Ascending aorta (tissue), 2 donors: ENCODE measurements at places on chromosomes 16 and 17.

- peaks cover 21% of the 10 kb centered on the region for H3K4me1 ChIP-seq
- no peaks in the 10 kb centered on the region for H3K27me3 ChIP-seq
- H3K36me3 ChIP-seq, result no peaks in the 10 kb centered on the region
- no peak for DNase-seq
- peak overlapping the region; percentile 57 for H3K27ac ChIP-seq
Observed at GRCh38 chr17:45301674-45302073, 15.1 kb downstream of the MAP3K14 start.

- H3K4me3 ChIP-seq, result no peak overlapping the region
- no peaks in the 10 kb centered on the region for H3K27me3 ChIP-seq
- no peak overlapping the region for H3K27ac ChIP-seq
- H3K4me1 ChIP-seq, result no peaks in the 10 kb centered on the region
- no peaks in the 10 kb centered on the region for H3K36me3 ChIP-seq
- no peak for DNase-seq
Observed at GRCh38 chr16:77469634-77470033, 34.8 kb upstream of the ADAMTS18 start.

- no peaks in the 10 kb centered on the region for H3K36me3 ChIP-seq
- DNase-seq, result no peak
- H3K4me1 ChIP-seq, result no peaks in the 10 kb centered on the region
- no peaks in the 10 kb centered on the region for H3K27me3 ChIP-seq
- H3K4me3 ChIP-seq, result no peak overlapping the region
Observed at GRCh38 chr16:54208237-54208636, 78.3 kb downstream of the IRX3 start.

- no peaks in the 10 kb centered on the region for H3K4me1 ChIP-seq
- DNase-seq, result no peak
- no peak overlapping the region for H3K27ac ChIP-seq
- no peaks in the 10 kb centered on the region for H3K36me3 ChIP-seq
- no peaks in the 10 kb centered on the region for H3K27me3 ChIP-seq
Observed at GRCh38 chr16:77409311-77409710, 25.5 kb downstream of the ADAMTS18 start.

- no peaks in the 10 kb centered on the region for H3K4me1 ChIP-seq
- no peaks in the 10 kb centered on the region for H3K27me3 ChIP-seq
- H3K27ac ChIP-seq, result no peak overlapping the region
- no peak for DNase-seq
- H3K4me3 ChIP-seq, result no peak overlapping the region
Observed at GRCh38 chr17:68161644-68162428, 86.0 kb upstream of the AMZ2 start.

DNA sequence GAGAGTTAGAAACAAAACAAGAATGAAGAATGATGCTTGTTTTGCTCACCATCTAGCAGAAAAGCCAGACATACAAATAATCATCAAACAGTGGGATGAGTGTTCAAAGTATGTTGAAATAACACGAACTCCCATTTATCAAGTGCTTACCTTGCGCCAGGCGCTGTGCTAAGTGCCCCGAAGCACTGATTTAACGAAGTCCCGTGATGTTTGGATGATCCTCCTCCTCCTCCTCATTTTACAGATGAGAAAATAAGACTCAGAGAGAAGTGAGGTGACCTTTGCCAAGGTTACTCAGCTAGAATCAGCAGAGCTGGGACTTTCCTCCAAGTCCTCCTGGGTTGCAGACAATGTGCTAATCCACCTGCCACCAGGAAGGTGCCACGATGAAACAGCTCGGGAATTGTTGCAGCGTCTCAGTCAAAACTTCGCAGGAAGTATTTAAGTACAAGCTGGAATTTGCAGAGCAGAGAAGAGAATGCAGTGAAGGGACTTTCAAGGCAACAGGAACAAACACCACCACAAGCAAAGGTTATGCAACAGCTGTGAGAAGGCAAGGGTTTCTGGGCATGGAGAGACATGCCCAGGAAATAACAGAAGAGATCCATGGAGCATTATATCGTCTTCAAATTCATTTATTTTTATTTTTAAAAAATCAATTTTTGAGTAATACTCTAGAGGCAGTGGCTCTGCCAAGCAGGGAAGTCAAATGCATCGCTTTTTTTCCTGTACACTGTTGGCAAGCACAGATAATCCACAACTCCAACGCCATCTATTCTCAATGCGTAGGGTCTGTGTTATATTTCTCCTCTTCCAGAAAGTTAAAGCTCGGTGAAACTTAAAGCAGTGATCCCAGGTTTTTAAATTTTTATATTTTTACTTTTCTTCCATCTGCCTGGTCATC lies 11.1 kb downstream of the PRCD start:
- H3K27ac ChIP-seq, result no peak overlapping the region
- DNase-seq, result no peak
- no peaks in the 10 kb centered on the region for H3K36me3 ChIP-seq
- H3K4me1 ChIP-seq, result no peaks in the 10 kb centered on the region

DNA sequence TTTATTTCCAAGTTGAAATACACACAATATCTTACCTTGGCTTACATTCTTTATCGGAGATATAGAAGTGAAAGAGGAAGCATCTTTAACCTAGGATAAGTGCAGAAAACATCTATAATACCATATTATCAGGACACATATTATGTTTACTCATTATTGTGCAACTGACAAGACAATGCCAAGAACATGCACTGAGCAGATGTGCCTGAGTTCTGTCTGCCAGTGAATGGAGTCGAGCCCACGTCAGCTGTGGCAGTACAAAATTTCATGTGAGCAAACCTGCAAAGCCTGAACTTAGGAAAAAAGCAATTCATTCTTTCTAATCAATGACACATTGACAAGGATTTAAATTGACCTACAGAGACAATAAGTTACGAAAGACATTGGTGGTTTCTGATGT lies 154.4 kb downstream of the AXIN2 start:
- no peak overlapping the region for H3K4me3 ChIP-seq
- no peaks in the 10 kb centered on the region for H3K4me1 ChIP-seq
- H3K27me3 ChIP-seq, result no peaks in the 10 kb centered on the region
- H3K36me3 ChIP-seq, result no peaks in the 10 kb centered on the region
- DNase-seq, result no peak

- H3K27ac ChIP-seq, result no peak overlapping the region
- H3K4me1 ChIP-seq, result peaks cover 8% of the 10 kb centered on the region
- no peak overlapping the region for H3K4me3 ChIP-seq
- H3K36me3 ChIP-seq, result peaks cover 86% of the 10 kb centered on the region
- H3K27me3 ChIP-seq, result no peaks in the 10 kb centered on the region
Observed at GRCh38 chr17:32460054-32460453, 15.7 kb downstream of the PSMD11 start.

DNA sequence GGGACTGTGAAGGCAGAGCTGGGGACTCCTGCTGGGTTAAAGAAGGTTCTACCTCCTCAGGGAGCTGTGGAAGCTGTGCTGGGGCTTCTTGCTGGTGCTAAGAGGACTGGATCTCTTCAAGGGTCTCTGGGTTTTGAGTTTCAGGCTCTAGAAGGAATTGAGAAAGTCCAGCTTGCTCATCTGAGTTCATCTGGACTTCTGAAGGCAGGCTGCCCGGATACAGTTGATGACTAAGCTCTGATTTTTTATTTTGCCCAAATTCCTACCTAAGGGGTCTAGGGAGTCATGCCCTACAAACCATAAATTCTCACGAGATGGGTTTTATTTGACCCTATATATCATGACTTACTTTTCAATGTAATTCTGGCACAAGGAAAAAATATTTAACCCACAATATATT lies 46.8 kb upstream of the TMEM97 start:
- H3K4me3 ChIP-seq, result no peak overlapping the region
- no peaks in the 10 kb centered on the region for H3K27me3 ChIP-seq
- no peak overlapping the region for H3K27ac ChIP-seq
- peak; percentile 18 for DNase-seq
- H3K4me1 ChIP-seq, result no peaks in the 10 kb centered on the region

- peak; percentile 86 for DNase-seq
- H3K4me1 ChIP-seq, result no peaks in the 10 kb centered on the region
- no peak overlapping the region for H3K4me3 ChIP-seq
- H3K27me3 ChIP-seq, result no peaks in the 10 kb centered on the region
- H3K36me3 ChIP-seq, result no peaks in the 10 kb centered on the region
Observed at GRCh38 chr16:57576429-57576870, 34.0 kb downstream of the ADGRG5 start.

DNA sequence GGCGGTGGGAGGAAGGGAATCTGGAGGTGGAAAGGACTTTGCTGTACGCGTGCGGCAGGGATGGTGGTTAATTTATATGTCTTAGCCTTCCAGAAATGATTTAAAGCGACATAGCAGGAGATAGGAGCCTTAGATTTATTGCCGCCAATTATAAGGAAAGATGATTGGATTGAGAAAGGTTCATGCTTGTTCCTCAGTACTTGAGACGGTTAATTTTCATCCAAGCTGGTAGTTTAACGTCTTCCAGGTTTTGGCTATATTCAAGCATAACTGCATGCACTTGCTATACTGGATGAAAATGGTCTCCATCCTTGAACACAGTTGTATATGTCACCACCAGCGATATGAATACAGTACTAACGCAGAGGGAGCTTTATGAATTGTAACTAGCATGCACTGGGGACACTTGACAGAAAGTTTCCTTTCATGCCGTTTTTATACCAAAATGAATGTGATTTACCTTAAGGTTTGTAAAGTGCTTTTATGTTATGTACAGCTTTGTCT lies 610 bp upstream of the PEX12 start:
- H3K27me3 ChIP-seq, result no peaks in the 10 kb centered on the region
- no peaks in the 10 kb centered on the region for H3K36me3 ChIP-seq
- peak overlapping the region; percentile 85 for H3K27ac ChIP-seq
- DNase-seq, result no peak

DNA sequence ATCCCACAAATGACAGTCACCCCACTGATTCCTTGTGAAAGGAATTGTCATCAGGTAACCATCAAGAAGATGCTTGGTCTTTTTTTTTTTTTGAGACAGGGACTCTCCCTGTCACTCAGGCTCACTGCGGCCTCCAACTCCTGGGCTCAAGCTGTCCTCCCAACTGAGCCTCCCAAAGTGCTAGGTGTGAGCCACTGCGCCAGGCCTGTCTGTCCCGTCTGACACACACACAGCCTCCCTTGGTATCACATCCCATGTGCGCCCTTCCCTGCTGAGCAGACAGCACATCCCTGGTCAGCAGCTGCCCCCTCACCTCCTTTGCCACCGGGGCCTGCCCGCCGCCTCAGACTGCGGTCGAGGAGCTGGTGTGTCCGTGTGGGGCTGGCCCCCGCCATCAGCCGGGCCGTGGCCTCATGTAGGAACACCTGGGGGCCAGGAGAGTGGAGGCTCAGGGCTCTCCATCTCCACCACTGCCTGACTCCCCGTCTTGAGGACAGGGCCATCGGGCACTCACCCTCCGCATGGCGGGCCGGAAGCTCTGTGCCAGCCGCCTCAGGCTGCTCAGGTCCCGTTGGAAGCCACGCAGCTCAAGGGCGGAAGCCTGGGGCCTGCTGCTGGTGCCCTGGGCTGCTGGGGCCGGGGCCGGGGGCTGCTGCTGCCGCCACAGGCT lies 23.6 kb downstream of the SREBF1 start:
- H3K4me3 ChIP-seq, result no peak overlapping the region
- H3K27me3 ChIP-seq, result no peaks in the 10 kb centered on the region

- no peak overlapping the region for H3K4me3 ChIP-seq
- no peaks in the 10 kb centered on the region for H3K27me3 ChIP-seq
- H3K27ac ChIP-seq, result no peak overlapping the region
- DNase-seq, result no peak
Observed at GRCh38 chr16:66409156-66409555, 17.9 kb upstream of the BEAN1 start.

DNA sequence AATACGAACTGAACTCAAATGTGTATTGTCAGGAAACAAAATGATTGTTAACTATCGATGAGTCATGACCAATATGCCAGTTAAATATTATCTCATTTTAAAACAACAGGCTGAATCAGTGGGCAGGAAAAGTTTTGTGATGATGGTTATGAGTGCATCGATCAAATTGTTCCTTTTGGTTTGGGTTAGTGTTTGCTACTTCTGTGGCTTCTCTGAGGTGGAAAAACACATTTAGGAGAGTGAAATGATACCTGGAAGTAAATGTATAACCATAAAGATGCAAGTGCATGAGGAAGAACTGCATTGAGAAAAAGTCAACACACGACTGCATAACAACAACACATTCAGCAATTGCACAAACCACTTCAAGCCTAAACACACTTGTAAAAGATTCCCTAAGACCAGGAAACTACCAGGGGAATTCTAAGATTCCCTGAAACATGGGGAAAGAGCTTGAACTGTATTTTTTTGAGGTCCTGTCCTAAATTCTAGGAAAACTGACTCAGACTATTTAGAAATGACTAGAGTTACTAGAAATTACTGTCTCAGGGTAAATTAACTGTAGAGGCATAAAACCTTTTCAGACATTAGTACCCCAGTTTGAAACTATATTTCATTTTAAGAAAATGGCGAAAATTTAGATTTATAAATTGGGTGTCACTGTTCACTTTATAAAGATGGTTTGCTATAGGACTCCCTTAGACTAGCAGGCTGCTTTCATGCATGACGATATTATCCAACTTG lies 44.8 kb downstream of the CDYL2 start:
- H3K4me3 ChIP-seq, result no peak overlapping the region
- H3K4me1 ChIP-seq, result no peaks in the 10 kb centered on the region
- no peaks in the 10 kb centered on the region for H3K36me3 ChIP-seq
- no peak for DNase-seq

GRCh38 chr17:34456121-34456520 lies 93.1 kb upstream of the CCL1 start:
- H3K27ac ChIP-seq, result no peak overlapping the region
- H3K4me3 ChIP-seq, result no peak overlapping the region
- no peaks in the 10 kb centered on the region for H3K27me3 ChIP-seq

GRCh38 chr16:2913603-2914002 lies 1.9 kb downstream of the FLYWCH1 start:
- H3K27ac ChIP-seq, result no peak overlapping the region
- no peak for DNase-seq
- H3K27me3 ChIP-seq, result no peaks in the 10 kb centered on the region
- H3K4me1 ChIP-seq, result no peaks in the 10 kb centered on the region
- no peak overlapping the region for H3K4me3 ChIP-seq

GRCh38 chr16:63690961-63691360 lies 1430.9 kb downstream of the CDH11 start:
- H3K36me3 ChIP-seq, result no peaks in the 10 kb centered on the region
- H3K4me3 ChIP-seq, result no peak overlapping the region
- no peak for DNase-seq
- H3K4me1 ChIP-seq, result no peaks in the 10 kb centered on the region
- no peaks in the 10 kb centered on the region for H3K27me3 ChIP-seq
- H3K27ac ChIP-seq, result no peak overlapping the region

DNA sequence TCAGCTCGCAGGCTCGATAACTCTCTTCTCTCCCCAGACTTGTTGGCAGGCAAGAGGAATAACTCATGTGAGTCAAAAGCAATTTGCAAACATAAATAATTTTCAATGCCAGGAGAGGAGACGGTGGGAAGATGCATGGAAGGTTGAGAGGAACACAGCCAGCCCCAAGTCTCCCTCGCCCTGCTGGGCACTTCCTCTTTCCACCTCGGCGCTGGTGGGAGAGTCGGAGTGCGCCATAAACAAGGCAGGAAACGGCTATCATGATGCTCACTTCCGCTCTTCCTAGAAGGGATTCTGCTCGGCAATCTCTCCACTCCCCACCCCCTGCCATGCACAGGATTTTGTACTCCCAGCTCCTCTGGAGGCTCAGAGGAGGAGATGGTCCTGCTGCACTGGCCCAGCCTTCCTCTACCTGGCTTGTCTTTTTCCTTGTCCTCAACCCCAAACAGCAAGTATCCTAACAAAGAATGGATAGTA lies 13.0 kb downstream of the CBX4 start:
- no peak overlapping the region for H3K27ac ChIP-seq
- no peak for DNase-seq
- no peak overlapping the region for H3K4me3 ChIP-seq
- H3K36me3 ChIP-seq, result no peaks in the 10 kb centered on the region
- peaks cover under 1% of the 10 kb centered on the region for H3K4me1 ChIP-seq
